ENCODE measurements at places on chromosomes 4 and X.

DNA sequence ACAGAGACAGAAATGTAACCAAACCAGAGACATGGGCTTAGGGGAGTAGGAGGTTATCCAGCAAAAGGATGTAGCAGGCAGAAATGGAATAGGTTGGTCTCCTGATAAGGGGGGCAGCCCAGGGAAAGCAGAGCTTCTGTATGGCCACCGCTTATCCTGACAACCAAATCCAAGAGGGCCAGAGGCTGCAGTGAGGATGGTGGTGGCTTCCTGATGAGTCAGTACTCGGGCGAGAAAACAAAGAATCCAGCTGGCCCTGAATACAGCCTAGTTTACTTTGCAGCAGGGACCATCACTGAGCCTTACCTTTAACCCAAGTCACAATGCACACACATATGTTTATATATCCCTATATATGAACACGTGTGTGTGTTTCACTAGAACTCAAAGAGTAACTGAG is 129.7 kb upstream of the FTHL17 start:
- no peak for DNase-seq

DNA sequence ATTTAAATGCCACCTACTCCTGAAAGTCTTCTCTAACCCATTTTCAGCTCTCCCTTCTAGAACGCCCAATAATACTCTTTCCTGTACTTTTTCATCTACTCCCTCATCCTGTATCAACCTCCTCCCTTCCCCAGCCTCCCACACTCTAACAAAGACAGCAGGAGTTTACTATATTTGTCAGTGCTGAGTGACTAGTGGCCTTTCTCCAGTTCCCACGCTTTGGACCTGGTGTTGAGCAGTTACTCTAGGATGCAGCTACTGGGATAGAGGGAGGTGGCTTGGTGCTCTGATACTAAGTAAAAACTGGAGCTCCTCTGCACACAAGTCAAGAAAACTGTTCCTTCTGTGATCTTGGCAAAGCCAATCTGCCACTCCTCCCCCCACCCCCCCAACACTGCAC is 36.1 kb upstream of the KLHL13 start:
- no peak for DNase-seq

GRCh38 chrX:134971926-134972325 is 18.9 kb upstream of the SMIM10 start:
- DNase-seq = no peak

DNA sequence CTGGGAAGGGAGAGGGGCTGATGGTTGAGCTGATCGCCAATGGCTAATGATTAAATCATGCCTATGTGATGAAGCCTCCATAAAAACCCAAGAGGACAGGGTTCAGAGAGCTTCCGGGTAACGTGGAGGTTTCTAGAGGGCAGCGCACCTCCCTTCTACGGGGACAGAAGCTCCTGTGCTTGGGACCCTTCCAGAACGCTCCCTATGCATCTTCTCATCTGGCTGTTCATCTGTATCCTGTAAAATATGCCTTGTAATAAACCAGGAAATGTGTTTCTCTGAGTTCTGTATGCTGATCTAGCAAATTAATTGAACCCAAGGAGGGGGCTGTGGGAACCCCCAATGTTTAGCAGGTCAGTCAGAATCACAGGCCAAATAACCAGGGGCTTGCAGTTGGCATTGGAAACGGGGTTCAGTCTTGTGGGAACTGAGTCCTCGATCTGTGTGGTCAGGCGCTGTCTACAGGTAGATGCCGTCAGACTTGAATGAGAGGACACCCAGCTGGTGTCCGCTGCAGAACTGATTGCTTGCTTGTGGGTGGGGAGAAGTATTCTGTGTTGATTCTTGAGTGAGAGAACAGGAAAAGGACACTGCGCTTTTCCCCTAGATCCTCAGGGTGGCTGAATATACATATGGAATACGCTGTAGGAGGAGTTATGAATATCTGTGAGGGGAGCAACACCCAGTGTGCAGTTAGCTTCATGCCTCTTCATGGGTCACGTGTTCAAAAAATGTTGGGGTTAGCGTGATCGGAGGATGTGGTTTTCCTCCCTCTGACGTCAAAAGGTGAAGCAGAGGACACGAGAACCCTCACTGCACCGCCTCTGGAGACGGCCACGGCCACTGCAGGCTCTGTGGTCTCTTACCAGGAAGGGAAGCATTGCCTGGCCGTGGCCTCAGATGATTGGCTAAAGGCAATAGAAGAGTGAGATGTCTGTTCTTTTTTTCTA is 29.2 kb downstream of the HTT-AS start:
- DNase-seq = peak; percentile 55

DNA sequence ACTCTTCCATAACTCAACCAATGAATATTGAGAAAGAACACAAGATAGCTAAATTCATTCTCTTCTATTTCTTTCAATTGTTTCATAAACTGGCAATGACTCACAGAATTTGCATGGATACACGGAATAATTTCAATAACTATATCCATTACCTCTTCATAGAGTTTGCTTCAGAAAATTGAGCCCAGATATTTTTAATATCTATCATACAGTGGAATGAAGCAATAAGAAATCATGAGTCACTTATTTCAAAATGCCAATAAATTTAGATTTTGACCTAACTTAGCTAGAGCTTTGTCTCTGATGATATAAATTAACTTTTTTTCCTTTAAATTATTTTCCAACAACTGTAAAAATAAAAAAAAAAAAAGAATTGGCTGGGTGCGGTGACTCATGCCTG is 22.2 kb upstream of the MANBA start:
- no peak for DNase-seq

GRCh38 chr4:1771555-1772305 is 21.4 kb upstream of the FGFR3 start:
- no peak for DNase-seq

- no peak for DNase-seq
Observed at GRCh38 chr4:181701894-181702293, 541.3 kb upstream of the TENM3 start.

- DNase-seq = no peak
Observed at GRCh38 chrX:130869239-130869638, 33.8 kb downstream of the ENOX2 start.

DNA sequence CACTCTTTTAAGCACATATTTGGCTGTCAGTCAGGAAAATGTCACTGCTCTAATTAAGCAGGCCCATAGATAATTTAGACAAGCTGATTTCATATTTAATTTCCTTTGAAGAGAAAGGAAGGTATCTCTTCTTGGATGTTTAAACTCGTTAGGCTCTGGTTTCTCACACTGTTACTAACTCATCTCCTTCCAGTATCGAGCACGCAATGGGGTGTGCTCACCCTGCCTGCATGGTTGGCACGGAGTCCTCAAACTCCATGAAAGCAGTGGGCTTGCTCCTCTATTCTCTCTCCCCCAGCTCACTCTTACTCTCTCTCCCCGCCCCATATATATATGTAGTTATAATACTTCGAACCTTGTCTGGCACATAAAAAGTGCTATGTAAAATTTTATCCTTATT is 76.9 kb downstream of the EGF start:
- no peak for DNase-seq

DNA sequence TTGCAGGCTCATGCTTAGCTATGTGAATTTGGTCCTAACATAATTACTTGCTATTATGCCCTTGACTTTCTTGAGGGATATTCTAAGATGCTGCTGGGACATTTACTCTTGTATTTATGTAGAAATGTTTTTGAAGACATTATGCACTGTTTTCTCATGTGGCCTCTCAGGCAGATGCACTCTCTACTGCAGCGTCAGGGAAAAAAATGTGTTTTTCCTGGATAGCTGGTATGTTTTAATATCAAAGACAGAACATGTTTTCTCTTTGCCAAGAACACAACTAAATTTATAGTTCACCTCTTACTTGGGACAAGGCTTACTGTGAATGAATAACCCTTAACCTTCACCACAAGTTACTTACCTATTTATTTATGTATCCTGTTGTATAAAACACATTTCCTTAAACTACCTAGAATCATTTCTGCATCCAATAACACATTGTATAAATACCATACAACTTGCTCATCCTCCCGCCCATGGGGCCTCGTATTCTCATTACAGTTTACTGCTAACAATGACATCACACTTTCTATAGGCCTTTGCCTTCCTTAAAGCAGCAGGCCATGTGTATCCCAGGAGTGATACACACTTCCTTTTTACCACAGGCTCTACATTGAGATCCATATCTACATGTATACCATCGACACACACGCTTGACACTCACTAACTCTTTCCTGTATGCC is 178.7 kb downstream of the SLIT2 start:
- DNase-seq = no peak

DNA sequence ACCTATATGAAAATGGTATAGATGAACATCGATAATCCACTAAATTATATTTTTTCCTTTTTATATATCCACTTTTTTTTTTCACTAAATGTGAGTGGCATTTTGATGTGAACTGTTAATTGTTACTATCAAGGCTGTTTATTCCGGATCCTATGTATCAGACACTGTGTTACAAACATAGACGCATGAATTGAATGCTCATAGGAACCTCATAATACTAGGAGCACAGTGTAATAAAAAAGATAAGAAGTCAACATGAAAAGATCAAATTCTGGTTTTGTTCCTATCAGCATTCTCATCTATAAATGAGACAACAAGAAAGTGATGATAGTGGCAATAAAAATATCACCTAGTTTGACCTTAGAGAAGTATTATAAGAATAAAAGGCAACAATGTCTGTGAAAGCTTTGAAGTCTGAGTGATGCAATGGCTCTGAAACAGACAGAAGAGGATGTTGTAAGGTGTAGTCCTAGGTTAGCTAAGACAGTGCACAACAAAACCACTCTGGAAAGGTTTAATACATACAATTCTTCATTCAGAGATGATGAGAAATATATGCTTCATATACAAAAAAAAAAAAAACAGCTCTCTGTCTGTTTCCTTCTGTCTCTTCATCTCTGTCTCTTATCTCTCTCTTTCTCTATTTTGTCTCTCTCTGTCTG is 148.6 kb upstream of the NLGN4X start:
- DNase-seq = no peak

DNA sequence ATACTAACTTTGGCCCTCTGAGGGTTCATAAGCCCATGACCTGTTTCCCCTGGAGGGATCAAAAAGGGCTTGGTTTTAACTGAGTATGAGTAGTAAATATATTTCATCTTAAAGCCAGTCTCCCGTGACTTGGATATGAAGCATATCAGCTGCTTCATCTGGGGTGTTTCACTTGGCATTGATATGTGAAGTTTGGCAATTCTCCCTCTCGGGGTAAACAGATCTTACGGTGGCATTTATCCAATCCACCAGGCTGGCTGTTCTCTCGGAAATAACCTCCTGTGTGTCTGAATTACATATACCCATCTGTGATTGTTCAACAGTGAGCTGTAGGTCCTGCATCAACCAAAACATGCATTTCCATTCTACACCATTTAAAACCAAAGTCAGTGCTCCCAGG is 130.7 kb downstream of the ADAM29 start:
- DNase-seq = no peak

GRCh38 chr4:136841526-136841925 is 690.8 kb downstream of the PCDH18 start:
- DNase-seq = no peak

DNA sequence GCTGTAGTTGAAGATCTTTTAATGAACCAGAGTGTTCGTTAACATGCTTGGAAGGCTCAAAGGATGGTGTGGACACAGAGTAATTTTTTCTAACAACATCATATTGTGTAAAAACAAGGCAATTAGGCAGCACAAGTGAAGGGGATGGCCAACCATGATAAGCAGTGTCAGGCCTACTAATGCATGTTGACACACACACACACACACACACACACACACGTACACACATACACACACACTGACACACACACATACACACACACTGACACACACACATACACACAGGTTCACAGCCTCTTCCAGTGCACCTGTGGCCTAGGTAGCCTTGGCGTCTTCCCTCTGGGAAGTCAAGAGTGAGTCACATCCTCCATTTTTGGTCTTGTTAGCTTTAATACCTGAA is at the start of gene SUPT20HL1:
Gene SUPT20HL1 (plus strand): TSS at position 368 of the 400 bp plus-strand sequence. CDS start 2,122 bp downstream, outside the sequence.
- no peak for DNase-seq

GRCh38 chr4:55791666-55792065 is 27.9 kb upstream of the EXOC1L start:
- DNase-seq = no peak

DNA sequence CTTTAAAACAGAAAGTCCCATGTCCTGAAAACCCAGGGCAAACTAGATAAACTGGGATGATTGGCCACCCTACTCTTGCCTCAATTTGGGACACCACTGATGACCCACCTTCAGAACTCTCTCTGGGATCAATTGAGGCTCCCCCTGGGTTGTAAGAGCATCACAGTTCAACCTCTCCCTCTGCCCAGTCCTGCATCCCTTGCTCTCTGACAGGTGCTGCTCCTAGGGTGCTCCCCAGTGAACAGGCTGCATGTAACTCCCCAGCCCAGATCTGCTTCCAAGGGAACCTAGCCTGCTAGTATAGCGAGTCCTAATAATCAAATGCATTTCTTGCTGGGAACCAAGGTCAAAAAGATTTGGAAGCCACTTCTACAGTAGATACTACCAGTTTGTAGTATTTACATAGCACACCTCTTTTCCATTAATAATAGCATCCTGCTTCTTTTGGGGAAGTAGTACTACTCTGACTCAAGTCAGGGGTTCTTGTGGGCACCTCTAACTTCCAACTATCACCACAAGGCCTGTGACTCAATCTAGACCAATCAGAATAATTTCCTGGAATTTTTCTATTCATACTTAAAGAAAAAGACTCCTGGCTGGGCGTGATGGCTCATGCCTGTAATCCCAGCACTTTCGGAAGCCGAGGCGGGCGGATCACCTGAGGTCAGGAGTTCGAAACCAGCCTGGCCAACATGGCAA is 42.1 kb upstream of the SPINK2 start:
- no peak for DNase-seq

- no peak for DNase-seq
Observed at GRCh38 chrX:46665232-46666152, 91.9 kb downstream of the CHST7 start.

- DNase-seq = no peak
Observed at GRCh38 chrX:68644861-68645260, 2.6 kb upstream of the STARD8 start.

- DNase-seq = no peak
Observed at GRCh38 chr4:1792832-1793495, at the start of gene FGFR3. Gene FGFR3, plus strand, starts transcription at chr4:1793293. Its CDS starts 642 bp downstream, at chr4:1793935.

DNA sequence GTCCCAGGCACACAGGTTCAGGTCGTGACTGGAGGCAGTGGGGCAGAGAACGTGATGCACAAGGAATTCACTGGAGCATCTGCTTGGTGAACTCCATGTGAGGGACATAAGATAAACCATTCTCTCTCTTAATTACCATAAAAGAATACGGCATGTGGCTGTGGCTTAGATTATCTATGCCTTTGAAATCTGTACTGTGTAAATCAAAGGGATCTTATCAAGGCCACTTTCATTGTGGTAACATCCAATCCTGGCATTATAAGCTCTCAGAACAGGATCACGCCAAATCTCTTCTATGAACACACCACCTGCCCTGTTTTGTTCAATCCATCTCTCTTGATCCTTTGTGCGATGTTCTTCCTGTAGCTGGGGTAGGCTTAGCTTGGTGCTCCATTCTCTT is 192.3 kb downstream of the SPATA18 start:
- DNase-seq = no peak

- no peak for DNase-seq
Observed at GRCh38 chr4:54254116-54254914, 25.2 kb downstream of the PDGFRA start.

- DNase-seq = no peak
Observed at GRCh38 chr4:79998201-79998600, 74.8 kb downstream of the ANTXR2 start.
